ENCODE measurements at places on chromosomes 2 and 18. TPM values are rescaled to one million over a fixed set of nuclear protein-coding genes. Genes with fewer than 3 reads are reported as not detected.

Gene FAM210A
- 12.9 TPM for polyA plus RNA-seq

Gene AMER3
- polyA plus RNA-seq: not detected

Gene SLC23A3
- not detected for polyA plus RNA-seq

Gene ABCG8
- polyA plus RNA-seq: 0.10 TPM

Gene PJVK
- 0.23 TPM for polyA plus RNA-seq

Gene L3MBTL4
- not detected for polyA plus RNA-seq

Gene TEKT4
- not detected for polyA plus RNA-seq

Gene C1QL2
- polyA plus RNA-seq: not detected

Gene RMC1
- 45.8 TPM for polyA plus RNA-seq

Gene ZSWIM2
- polyA plus RNA-seq: not detected

Gene CRYGD
- polyA plus RNA-seq: not detected

Gene KCMF1
- 25.8 TPM for polyA plus RNA-seq

Gene CCDC121
- polyA plus RNA-seq: 0.79 TPM

Gene RPRM
- not detected for polyA plus RNA-seq

Gene MROH2A
- polyA plus RNA-seq: not detected

Gene NT5C1B
- polyA plus RNA-seq: 0.45 TPM

Gene TEX44
- not detected for polyA plus RNA-seq

Gene ALLC
- not detected for polyA plus RNA-seq

Gene SPATA3
- not detected for polyA plus RNA-seq

Gene LNPK
- 17.5 TPM for polyA plus RNA-seq

Gene ATP6V1C2
- 0.20 TPM for polyA plus RNA-seq
